ENCODE measurements at places on chromosomes 3 and 15. TPM values are rescaled to one million over a fixed set of nuclear protein-coding genes. Genes with fewer than 3 reads are reported as not detected.

- peaks cover 20% of the 10 kb centered on the region for H3K36me3 ChIP-seq
- no peak overlapping the region for H3K4me3 ChIP-seq
- no peak for DNase-seq
- H3K27ac ChIP-seq, result no peak overlapping the region
- peaks cover 7% of the 10 kb centered on the region for H3K4me1 ChIP-seq
Observed at GRCh38 chr15:51966192-51966591, 5.4 kb downstream of the LEO1 start.

DNA sequence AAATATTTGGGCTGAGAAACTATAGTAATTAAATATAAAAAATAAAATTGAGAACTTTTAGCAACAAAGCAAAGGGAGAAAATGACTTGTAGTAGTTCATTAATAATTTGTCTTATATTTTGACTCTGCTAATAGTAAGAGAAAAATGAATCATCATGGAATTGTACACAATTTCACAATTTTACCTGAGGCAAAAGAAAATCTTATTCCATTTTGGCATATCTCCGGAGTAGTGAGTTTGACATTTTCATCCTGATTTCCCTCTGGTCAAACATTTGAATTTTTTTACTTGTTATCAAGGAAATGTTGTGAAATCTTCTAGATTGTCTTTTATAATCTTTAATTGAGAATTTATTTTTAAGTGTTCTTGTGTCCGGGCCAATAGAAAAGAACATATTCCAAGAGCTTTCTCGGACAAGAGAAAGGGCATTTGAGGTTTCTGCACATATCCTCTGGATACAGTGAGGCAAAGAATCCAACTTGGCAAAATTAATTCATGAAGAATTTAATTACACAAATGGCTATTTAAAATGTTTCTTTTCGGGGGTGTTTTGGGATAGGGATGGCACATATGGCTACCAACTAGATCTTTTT, 89.3 kb upstream of the IGSF10 start:
- H3K27ac ChIP-seq, result no peak overlapping the region
- H3K36me3 ChIP-seq, result no peaks in the 10 kb centered on the region
- H3K27me3 ChIP-seq, result no peaks in the 10 kb centered on the region
- H3K4me3 ChIP-seq, result no peak overlapping the region
- H3K4me1 ChIP-seq, result peaks cover 14% of the 10 kb centered on the region
- DNase-seq, result no peak

GRCh38 chr3:48535578-48535977, 21.0 kb downstream of the PFKFB4 start:
- no peak for DNase-seq
- no peaks in the 10 kb centered on the region for H3K27me3 ChIP-seq
- H3K4me1 ChIP-seq, result no peaks in the 10 kb centered on the region
- H3K4me3 ChIP-seq, result no peak overlapping the region
- H3K27ac ChIP-seq, result no peak overlapping the region

Gene CKMT1B
- total RNA-seq, result 31.4 TPM
